Activated naive CD8-positive, alpha-beta T cell treated with anti-CD3 and anti-CD28 coated beads, Interleukin-2, amount 50 U/mL, for 24 hours (primary cell): ENCODE measurements at places on chromosomes 5 and 9.

- no peak for DNase-seq
Measured at GRCh38 chr5:31192442-31192841, 1.0 kb upstream of the CDH6 start.

- DNase-seq: no peak
Measured at GRCh38 chr9:129282731-129283211, 104.7 kb upstream of the IER5L start.

DNA sequence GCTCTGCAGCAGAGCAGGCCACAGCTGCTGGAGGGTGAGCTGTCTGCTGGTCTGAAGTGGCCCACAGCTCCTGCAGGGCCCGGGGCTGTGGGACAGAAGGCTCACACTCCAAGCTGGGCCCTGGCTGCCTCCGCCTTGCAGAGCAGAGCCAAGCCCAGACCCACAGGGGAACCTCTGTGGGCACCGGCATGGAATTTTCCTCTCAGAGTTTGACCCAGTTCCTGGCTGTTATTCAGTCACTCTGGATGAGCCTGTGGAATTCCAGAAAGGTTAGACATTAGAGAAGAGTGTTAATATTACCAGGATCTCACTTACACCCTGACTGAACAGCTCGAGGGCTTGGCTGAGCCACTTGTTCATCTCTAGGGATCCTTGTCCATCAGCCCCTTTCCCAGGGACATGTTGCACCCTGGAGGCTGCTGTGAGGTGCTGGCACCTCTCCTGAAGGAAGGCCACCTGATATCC is 17.5 kb downstream of the IL9 start:
- no peak for DNase-seq

DNA sequence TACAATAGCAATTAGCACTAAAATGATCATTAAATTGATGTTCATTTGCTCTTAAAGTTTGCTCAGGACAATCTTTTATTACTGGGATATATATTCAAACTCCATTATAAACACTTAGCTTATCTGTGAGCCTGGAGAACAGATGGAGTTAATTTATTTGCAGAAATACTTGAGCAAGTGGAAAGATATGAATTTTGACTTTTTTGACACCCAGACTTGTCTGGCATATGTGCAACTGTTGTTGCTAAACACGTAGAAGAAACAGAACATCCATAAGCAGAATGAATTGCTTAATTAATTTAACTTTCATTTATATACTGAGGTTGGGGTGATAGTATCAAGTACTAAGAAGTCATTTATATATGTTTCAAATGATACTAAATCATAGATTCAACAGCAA is 820.7 kb upstream of the TYRP1 start:
- DNase-seq: no peak
